Stimulated activated naive B cell treated with anti-CD40 and anti-IgM and Interleukin-4, amounts not matched to agents 10 μg/mL and 1 μg/mL and 100 μg/mL, for 72 hours (primary cell): ENCODE measurements at places on chromosomes 5 and 9.

GRCh38 chr9:135156525-135157510, 69.3 kb downstream of the OLFM1 start:
- no peak overlapping the region for H3K27ac ChIP-seq
- H3K4me3 ChIP-seq, result no peak overlapping the region
- no peak for DNase-seq
- no peaks in the 10 kb centered on the region for H3K4me1 ChIP-seq
- no peaks in the 10 kb centered on the region for H3K36me3 ChIP-seq

DNA sequence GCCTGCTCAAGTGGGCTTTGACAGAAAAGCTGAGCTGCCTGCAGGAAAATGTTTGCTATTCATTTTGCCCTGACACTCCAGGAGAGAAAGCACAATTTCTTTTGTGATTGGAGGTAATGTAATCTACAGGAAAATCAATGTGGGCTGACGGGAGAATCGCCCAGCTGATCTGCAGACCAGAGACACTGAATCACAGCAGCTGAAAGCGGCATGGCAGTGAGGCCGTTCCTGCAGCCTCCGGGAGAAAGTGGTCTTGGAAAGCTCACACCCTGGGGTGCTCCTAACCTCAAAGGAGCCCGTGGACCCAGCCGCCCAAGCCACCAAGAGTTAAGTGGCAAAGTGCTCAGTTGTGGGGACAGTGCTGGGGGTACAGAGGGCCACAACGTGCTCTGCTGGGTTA, 593.6 kb downstream of the BNC2 start:
- no peaks in the 10 kb centered on the region for H3K4me1 ChIP-seq
- H3K27me3 ChIP-seq, result no peaks in the 10 kb centered on the region
- no peak overlapping the region for H3K27ac ChIP-seq
- H3K4me3 ChIP-seq, result no peak overlapping the region
- H3K36me3 ChIP-seq, result no peaks in the 10 kb centered on the region

DNA sequence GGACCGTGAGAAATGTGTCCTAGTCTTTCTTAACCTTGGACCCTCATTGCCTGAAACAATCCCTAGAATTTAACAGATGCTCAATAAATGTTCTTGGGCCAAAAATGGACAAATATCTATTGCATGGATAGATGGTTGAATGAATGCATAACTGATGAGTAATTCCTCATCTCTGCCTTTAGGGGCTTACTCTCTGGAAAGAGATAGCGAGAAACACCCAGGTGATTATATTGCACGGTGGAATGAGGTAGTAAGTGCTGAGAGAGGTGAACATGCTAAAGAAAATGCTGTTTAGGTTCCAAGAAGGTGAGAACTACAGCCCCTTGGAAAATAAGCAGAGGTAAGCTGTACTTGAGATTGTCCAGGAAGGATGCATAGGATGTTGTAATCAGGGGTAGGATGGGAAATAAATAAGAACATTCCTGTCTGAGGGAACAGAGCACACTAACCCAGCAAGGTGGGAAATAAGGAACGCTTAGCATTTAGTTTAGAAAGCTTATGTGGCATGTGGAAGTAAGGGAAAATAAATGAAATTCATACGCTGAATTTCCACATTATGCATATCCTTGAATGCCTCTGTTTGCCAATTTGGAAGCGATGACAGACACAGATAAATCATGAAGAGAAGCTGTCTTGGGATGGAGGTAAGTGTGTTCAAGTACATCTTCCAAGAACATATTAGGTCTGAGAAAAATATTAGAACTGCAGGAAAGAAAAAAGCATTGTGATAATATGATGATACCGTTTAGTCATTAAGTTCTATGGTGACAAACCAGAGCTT, 426.6 kb downstream of the ARHGEF28 start:
- H3K36me3 ChIP-seq, result no peaks in the 10 kb centered on the region
- peaks cover 14% of the 10 kb centered on the region for H3K27me3 ChIP-seq

DNA sequence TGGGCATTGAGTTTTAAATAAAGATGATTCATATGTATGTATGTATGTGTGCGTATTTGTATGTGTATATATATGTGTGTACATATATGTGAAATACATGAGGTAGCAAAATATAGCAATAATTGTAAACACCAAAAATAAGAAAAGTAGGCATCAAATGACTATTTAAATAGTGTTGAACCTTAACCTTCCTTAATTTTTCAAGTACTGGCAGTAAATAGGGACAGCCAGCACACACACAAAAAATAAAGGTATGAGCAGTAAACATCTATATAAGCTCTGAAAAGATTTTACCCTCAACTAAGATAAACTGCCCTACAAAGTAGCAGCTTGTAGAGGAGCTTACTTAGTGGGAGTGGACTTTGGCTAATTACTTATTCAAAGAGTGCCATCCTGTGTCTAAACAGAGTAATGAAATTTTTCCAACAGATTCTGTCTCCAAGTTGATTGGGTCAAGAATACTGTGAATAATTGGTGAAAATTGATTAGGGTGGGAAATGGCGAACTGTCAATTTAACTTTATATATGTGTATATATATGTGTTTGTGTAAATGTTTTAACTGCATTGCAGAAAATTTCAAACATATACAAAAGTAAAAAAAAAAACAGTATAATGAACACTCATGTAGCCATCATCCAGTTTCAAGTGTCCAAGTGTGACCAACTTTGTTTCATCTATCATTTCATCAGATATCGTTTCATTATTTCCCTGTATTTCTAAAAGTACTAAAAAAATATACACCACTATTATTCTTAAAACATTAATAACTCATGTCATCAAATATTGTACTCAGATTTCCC, 2.0 kb upstream of the ADAMTS6 start:
- H3K36me3 ChIP-seq, result no peaks in the 10 kb centered on the region
- peaks cover 9% of the 10 kb centered on the region for H3K4me1 ChIP-seq
- no peak for DNase-seq
- H3K27me3 ChIP-seq, result no peaks in the 10 kb centered on the region

- no peaks in the 10 kb centered on the region for H3K36me3 ChIP-seq
- no peak overlapping the region for H3K27ac ChIP-seq
- no peak for DNase-seq
- H3K27me3 ChIP-seq, result no peaks in the 10 kb centered on the region
- H3K4me1 ChIP-seq, result no peaks in the 10 kb centered on the region
- H3K4me3 ChIP-seq, result no peak overlapping the region
Measured at GRCh38 chr9:79390077-79390698, 181.6 kb upstream of the TLE4 start.

GRCh38 chr9:115118879-115119218, 892 bp upstream of the TNC start:
- no peaks in the 10 kb centered on the region for H3K4me1 ChIP-seq
- no peak for DNase-seq
- H3K27me3 ChIP-seq, result peaks cover 57% of the 10 kb centered on the region
- no peak overlapping the region for H3K4me3 ChIP-seq
- no peaks in the 10 kb centered on the region for H3K36me3 ChIP-seq

- H3K4me3 ChIP-seq, result no peak overlapping the region
- no peak for DNase-seq
- no peaks in the 10 kb centered on the region for H3K36me3 ChIP-seq
- H3K27ac ChIP-seq, result no peak overlapping the region
- H3K27me3 ChIP-seq, result peaks cover 31% of the 10 kb centered on the region
Measured at GRCh38 chr9:98477884-98478283, 222.4 kb upstream of the TBC1D2 start.

DNA sequence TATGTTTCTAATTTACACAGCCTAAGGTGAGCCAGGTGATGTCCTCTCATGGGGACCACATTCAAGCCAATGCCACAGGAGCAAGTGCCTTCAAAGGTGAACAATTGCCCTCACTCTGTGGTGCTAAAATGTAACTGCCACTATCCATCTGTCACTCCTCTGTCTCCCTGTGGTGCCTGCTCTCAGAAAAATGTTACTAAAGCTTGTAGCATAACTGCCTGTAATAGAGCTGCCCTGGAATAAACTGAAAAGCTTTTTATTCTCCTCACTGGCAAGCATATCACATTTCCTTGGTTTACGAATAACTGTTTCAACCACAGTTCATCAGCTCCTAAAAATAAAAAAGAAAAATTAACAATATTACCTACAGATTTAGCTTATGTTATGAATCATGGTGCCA, 142.4 kb downstream of the ST8SIA4 start:
- H3K27me3 ChIP-seq, result no peaks in the 10 kb centered on the region
- no peak overlapping the region for H3K27ac ChIP-seq
- no peaks in the 10 kb centered on the region for H3K36me3 ChIP-seq
- no peak for DNase-seq
- H3K4me3 ChIP-seq, result no peak overlapping the region

DNA sequence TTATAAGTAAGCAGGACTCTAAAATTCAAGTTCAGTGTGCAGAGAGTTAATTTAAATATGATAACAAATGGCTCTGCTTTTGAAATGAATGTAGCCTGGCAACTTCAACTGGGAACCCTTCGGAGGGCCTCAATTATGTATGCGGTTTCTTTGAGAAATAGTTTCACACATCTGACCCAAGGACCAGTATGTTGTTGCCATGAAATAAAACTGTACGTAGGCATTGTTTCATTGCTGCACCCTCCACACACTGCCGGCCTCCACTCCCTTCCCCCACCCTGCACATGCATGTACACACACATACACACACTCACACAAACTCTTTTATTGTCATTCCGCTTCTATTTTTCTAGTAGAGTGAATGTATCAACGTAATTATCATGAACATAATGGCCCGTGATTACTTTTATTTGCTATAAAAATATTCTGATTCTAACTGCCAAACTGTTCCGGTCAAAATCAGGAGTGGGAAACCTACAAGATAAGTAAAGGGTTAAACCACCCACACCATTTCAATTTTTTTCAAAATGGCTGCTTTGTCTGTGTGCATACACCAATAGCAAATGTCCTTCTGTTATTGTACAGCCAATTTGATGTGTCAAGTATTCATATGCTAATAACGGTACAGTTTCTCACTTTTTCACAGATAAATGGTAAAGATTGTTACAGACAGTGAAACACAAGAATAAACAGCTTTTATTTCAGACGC, 215.5 kb upstream of the TMEM161B start:
- H3K36me3 ChIP-seq, result no peaks in the 10 kb centered on the region
- H3K4me1 ChIP-seq, result no peaks in the 10 kb centered on the region
- no peak overlapping the region for H3K27ac ChIP-seq
- H3K27me3 ChIP-seq, result peaks cover 7% of the 10 kb centered on the region
- DNase-seq, result no peak

DNA sequence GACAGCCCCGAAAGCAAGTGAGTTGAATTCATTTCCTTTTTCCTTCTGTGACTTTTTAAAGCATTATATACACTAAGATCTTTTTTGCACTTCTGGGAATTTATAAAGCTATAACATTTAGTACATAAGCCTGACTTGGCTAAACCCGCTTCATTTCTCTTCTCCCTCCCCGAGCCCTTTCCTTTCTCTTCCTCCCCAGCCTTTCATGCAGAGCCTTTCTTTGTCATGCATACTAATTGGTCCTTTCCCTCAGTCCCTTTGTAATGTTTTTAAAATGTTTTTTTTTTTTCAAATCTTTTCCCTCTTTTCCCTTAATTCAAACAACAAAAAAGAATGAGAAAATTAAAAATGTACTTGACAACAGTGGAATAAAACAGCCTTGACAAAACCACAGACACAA, 246.4 kb downstream of the PSAT1 start:
- no peak overlapping the region for H3K27ac ChIP-seq
- H3K4me3 ChIP-seq, result no peak overlapping the region
- DNase-seq, result no peak
- H3K27me3 ChIP-seq, result peaks cover 8% of the 10 kb centered on the region

DNA sequence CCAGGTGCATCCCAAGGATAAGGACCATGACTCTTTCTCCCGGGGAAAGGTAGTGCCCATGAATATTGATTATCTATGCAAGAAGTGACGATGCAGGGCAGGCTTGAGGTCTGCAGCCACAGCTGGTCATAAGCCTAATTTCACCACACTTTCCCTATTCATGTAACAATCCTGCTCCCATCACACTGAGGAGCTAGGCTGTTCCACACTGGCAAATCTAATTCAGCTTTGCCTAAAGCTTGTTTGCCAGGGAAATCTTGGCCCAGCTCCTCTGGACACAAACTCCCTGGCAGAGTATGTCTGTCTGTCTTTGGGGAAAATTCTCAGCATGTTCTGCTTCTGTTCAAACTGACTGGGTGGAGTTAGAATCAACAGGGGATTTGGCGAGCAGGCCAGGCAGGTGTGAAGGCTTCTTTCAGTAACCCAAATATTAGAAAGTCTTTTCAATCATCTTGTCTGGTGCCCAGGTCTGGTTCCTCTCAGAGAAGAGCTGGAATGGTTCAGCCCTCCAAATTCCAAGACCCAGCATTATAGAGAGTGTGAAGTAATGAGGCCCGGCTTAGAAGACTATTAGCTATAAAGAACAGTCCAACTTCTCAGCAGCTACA, 88.5 kb upstream of the SPDL1 start:
- H3K27ac ChIP-seq, result no peak overlapping the region
- peaks cover 5% of the 10 kb centered on the region for H3K27me3 ChIP-seq
- DNase-seq, result no peak
- no peaks in the 10 kb centered on the region for H3K4me1 ChIP-seq
- H3K4me3 ChIP-seq, result no peak overlapping the region
- no peaks in the 10 kb centered on the region for H3K36me3 ChIP-seq

- no peak overlapping the region for H3K4me3 ChIP-seq
- H3K4me1 ChIP-seq, result no peaks in the 10 kb centered on the region
- H3K27ac ChIP-seq, result no peak overlapping the region
- DNase-seq, result no peak
- H3K36me3 ChIP-seq, result peaks cover 1% of the 10 kb centered on the region
Measured at GRCh38 chr5:44887722-44888121, 79.0 kb downstream of the MRPS30 start.

- H3K27me3 ChIP-seq, result no peaks in the 10 kb centered on the region
- peak overlapping the region; percentile 94 for H3K4me3 ChIP-seq
- peak overlapping the region; percentile 97 for H3K27ac ChIP-seq
- peaks cover 59% of the 10 kb centered on the region for H3K4me1 ChIP-seq
- H3K36me3 ChIP-seq, result peaks cover 69% of the 10 kb centered on the region
Measured at GRCh38 chr5:177510567-177511053, 984 bp upstream of the DOK3 start.

DNA sequence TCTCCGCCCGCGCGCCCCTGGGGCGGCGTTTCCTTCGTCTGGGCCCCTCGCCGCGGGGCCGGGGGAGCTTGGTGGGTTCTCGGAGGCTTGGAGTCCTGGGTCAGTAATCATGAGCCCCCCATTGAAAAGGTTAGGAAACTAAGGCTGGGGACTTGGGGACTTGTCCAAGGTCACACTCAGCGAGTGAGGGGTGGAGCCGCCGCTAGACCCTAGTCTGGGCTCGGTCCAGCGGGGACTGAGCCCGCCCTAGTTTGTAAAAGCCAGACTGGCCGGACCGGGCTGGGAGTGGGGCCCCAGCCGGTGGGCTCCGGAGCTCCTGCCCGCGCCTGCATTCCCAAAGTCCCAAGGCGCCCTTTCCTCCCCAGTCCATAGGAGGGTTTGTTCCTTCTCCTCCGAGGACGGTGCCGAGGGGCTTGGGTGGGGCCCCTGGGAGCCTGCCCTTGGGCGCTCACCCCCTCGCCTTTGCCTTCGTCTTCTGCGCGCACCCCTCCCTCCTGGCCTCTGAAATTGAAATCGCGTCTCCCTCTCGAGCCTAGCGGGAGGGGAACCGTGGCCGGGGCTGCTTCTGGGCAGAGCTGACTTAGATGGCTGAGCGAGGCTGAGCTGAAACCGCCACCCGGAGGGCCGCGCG, 995 bp downstream of the OLFM1 start:
- no peak overlapping the region for H3K4me3 ChIP-seq
- H3K27ac ChIP-seq, result no peak overlapping the region
- peaks cover 55% of the 10 kb centered on the region for H3K27me3 ChIP-seq
- peaks cover 7% of the 10 kb centered on the region for H3K4me1 ChIP-seq
- DNase-seq, result no peak
- H3K36me3 ChIP-seq, result no peaks in the 10 kb centered on the region
